ENCODE measurements at places on chromosomes 16 and 17.

- no peak for DNase-seq
Measured at GRCh38 chr17:18950944-18951905, 740 bp upstream of the SLC5A10 start.

DNA sequence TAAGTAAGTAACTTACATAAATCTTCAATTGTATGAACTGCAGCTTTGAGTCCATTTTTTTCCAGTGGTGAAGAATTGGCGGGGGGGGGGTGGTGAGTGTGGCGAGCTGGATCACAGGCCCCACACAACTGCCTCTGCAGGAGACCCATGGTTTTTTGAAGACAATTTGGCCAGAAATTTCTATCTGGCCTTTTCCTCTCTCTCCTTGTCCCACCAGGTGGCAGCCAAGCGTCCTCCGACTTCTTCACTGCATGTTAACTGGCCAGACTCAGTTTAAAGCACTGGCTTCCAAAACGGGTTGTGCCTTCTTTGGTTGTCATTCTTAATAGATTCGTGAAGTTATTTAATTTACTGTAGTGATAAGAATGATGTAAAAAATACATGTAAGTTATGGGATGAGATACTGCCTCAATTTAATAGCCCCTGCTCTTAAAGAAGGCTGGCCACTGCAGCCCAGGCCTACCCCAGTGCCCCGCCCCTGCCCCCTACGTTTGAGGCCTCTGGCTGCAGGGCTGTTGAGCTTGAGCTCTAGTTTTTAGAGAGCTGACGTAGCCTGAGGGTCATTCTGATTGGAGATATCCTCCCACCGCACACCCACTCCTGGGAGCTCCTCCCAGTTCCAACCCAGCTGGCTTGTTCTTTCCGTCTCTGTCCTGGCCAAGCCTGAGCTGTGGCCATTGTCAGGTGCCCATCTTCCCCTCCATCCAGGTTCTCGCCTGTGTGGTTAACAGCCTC is 36.4 kb downstream of the AKAP1 start:
- no peak for DNase-seq

GRCh38 chr17:61175298-61176142 is 224.1 kb upstream of the TBX2 start:
- DNase-seq: no peak

DNA sequence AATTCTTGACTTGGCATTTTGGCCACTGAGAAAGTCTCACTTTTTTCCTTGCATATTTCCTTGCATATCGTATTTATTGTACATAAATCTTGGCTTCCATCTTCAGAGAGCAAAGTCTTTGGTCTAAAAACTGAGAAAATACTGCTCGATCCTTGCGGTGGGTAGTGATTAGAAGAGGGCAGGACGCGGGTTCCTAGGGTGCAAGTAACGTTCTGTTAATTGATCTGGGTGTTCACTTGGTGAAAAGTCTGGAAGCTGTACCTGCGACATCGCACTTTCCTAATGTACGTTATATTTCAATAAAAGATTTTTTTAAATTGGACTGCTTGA is 758 bp upstream of the UBALD2 start:
- no peak for DNase-seq

- no peak for DNase-seq
Measured at GRCh38 chr17:29572691-29573557, 4.4 kb downstream of the TP53I13 start.
